T-helper 17 cell (primary cell): ENCODE measurements at places on chromosomes 3 and 15. TPM values are rescaled to one million over a fixed set of nuclear protein-coding genes. Genes with fewer than 3 reads are reported as not detected.

DNA sequence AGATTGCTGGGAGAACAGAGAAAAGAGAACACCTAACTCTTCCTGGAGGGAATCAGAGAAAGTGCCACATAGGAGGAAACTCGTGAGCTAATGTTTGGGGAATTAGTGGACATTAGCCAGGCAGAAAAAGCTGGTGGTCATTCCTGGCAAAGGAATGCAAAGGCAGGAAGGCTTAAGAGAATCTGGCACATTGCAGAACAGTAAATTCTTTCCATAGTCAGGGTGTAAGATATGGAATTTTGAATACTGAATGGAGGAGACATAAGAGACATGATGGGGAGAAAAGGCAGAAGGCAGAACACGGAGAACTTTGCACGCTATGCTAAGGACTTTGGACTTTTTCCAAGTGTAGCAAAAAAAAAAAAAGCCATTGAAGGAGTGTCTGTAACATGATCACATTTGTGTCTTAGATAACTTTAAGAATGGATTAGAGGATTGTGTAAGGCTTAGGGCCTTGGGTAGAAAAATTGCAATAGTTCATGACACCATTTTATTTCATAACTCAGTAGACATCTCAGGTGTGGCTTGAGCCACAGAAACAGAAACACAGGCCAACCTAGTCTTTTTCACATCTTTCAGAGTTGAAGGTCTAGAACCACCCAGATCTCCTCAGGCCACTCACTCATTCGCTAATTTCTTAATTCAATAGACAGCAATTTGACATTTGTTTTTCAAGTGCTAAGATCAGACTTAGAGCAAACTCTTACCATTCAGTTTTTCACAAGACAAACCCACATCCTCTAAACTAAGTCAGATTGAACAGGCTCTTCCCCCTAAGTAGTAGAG, 31.2 kb upstream of the CCDC80 start:
- DNase-seq, result no peak

DNA sequence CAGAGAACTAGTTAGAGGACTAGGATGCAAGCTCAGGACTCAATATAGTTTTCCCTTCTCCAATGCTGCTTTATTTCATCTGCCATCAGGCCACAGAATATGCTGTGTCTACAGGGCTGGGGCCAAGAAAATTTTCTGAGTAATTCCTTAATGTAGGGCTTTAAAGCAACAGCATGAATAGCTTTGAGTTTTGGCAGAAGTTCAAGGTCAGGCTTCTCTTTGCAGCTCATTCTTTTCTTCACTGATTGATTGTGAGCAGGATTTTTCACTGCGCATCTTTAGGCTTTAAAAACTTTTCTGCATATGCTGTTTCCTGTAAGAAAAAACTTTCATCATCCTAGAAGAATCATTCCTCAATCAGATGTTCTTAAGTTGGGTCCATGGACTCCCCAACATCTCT, 4.6 kb downstream of the TMEM108 start:
- DNase-seq, result no peak

- DNase-seq, result no peak
Observed at GRCh38 chr3:14768182-14768790, 50.5 kb upstream of the FGD5 start.

DNA sequence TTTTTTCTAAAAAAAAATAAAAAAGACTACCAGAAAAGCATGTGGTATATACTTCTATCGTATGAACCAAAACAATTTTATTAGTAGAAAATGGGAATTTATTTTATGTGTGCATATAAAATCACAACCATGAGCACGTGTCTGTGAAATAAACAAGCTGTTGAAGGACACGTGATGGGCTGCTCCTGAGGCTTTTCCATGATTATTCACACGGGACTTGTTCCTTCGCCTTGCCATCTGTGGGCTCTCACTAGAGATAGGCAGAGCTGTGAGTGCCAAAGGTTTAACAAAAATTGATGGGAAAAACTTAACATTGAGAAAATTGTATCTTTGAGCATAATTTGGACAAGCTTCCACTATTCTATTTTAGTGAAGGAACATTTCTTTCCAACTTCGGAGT, 12.4 kb upstream of the ETV5 start:
- no peak for DNase-seq

DNA sequence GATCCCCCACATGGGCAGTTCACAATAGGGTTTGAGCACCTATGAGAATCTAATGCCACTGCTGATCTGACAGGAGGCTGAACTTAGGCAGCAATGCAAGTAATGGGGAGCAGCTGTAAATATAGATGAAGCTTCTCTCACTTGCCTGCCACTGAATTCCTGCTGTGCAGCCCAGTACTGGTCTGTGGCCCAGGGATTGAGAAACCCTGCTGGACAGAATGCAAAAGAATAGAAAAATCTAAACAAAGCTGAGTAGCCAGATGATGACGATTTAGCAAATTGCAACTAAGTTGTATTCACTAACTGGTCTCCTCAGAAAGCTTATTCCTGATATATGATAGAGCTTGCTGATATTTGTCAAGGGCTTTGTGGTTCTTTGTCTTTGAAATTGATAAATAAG, 34.3 kb upstream of the APH1B start:
- DNase-seq, result no peak

The SEMA3G gene
- total RNA-seq, result 1.5 TPM

GRCh38 chr15:84033793-84034553, 201.6 kb upstream of the GOLGA6L4 start:
- no peak for DNase-seq

- DNase-seq, result no peak
Observed at GRCh38 chr15:78032671-78033070, 44.8 kb downstream of the TBC1D2B start.

The NPTN gene
- 25.0 TPM for total RNA-seq

DNA sequence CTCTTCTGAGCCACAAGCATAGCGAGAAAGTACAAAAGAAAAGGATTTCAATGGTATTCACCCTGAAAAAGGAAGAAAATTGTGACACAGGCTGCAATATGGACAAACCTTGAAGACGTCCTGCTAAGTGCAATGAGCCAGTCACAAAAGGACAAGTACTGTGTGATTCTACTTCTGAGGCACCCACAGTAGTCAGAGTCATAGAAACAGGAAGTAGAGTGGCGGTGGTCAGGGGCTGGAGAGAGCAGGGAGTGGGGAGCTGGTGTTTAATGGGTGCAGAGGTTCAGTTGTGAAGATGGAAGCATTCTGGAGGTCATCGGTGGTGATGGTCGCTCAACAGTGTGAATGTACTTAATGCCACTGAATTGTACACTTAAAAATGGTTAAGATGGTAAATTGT, 180.5 kb downstream of the APBA2 start:
- no peak for DNase-seq

DNA sequence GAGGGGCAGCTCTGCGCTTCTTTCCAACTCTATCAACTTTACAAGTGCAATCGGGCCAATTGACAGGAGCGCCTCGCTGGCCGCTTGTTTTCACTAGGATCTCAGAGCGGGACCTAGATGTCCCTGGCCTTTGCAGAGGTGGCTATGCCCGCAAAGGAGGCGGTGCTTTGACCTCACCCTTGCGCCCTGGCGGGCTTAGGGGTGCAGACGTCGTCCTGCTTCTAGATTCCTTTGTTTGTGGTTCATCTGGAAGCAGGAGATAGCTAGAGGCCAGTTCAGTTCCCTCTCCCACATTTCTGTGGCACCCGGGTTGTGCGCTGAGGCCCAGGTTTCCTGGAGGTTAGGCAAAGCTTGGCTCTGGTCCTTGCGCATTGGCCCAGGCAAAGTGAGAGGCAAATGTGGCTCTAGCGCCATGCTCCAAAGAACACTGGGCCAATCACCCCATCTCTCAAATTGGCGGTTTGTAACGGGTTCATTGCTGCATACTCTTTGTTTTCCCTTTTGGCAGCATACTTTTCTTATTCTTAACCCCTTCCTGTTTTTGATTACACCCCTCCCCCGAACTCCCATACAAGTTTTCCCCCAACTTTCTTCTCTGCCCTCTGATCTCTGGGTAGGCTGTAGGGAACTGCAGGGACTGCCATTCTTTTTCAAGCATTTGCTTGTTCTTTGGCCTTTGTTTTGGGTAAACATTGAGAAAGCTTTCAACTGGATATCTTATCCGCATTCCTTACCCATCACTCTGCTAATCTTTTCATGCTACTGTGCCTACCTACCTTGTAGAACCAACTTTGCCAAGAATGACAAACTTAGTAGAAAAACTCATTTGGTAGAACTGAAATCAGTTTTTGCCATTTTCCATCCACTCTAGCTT, 1.4 kb downstream of the PPM1L start:
- DNase-seq, result peak; percentile 7
